ENCODE measurements at places on chromosomes 11 and 22.

GRCh38 chr11:65918211-65919140 is at the start of gene C11orf68:
C11orf68 (minus strand) TSS chr11:65919062; CDS start chr11:65919031, 31 bp downstream.
- no peak for DNase-seq

DNA sequence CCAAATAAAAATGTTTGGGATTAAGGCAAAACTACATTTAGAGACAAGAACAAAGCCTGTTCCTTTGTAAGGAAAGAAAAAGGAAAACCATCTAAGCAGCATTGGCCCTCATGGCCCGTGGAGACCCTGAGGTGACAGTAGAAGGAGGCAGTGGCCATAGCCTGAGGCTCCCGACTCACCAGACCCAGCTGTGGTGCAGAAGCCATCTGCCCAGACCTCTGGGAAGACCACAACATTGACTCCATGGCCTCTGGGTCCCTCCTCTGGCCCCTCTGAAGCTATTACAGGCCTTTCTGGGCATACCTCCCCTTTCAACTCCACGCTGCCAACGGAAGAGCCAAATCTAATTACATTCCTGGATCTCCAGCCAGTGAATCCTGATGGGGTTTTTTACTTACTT is 6.4 kb downstream of the PRAME start:
- no peak for DNase-seq

GRCh38 chr11:122103321-122103720 is 12.7 kb downstream of the BLID start:
- no peak for DNase-seq

DNA sequence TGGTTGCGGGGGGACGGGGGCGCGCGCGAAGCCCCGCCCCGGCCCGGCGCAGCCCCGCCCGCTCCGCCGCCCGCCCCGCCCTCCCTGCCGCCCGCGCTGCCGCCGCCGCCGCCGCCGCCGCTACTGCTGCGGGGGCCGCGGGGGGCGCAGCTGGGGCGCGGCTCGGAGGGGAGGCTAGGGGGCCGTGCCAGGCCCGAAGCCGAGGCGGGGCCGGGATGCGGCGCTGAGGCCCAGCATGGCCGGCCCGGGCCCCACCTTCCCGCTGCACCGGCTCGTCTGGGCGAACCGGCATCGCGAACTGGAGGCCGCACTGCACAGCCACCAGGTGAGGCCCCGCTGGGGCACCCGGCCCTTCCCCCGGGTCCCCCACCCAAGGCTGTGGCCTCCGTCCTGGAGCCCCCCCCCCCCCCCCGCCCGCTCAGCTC is at the start of gene ANKRD13D:
TSS of gene ANKRD13D (plus strand) at position 78 of the 425 bp plus-strand sequence. CDS start at position 236, 158 bp downstream.
- DNase-seq = no peak

DNA sequence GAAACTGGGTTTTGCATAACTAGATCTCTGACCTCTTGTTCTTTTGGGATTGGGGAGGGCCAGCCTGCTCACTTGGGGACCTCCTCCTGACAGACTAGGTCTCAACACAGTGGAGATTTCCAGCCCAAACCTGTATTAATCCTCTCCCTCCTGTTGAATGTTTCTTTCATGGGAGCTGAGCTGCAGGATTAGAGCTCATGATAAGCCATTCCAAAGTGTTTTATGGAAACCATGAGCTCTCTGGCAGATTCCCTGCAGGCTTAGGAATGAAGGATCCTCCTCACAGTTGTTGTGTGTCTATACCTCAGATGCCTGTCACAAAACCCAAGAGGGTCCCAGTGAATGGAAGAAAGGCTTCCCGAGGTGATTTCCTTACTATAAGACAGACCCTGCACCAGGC is 248.4 kb upstream of the B3GAT1 start:
- no peak for DNase-seq

DNA sequence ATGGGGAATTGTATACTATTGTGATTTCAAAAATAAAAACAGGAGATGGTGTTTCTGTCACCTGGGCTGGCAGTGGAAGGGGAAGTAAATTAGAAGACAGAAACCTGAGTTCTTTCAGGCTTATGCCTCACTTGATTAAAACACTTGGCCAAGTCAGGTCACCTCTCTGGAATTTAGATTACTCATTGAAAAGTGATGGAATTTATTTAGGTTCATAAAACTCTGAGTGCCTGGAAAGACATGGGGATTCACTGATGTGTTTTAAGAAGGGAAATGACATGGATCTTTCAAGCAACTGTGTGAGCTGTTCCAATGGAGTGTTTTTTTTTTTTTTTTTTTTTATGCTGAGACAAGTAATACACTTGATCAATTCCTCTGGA is 400.1 kb downstream of the TMEM135 start:
- no peak for DNase-seq

GRCh38 chr22:49462795-49463194 is 364.9 kb downstream of the BRD1 start:
- DNase-seq = no peak

DNA sequence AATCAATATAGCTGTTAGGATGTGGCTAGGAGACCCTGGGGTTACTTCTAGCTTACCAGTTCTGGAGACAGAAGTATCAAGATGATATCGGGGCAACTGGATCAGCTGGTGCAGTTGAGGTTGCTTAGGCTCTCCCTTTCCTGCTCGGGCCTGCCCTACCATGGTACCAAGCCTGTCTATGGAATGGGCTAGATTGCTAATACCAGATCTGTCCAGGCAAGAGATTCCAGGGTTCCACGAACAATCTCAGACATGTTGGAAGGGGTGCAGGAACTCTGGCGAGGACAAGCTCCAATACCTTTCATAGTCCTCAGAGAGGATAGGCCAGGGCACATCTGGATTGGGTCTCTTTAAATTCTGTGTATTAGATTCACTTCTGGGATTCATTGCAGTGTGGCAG is 53.8 kb downstream of the ADM start:
- no peak for DNase-seq

DNA sequence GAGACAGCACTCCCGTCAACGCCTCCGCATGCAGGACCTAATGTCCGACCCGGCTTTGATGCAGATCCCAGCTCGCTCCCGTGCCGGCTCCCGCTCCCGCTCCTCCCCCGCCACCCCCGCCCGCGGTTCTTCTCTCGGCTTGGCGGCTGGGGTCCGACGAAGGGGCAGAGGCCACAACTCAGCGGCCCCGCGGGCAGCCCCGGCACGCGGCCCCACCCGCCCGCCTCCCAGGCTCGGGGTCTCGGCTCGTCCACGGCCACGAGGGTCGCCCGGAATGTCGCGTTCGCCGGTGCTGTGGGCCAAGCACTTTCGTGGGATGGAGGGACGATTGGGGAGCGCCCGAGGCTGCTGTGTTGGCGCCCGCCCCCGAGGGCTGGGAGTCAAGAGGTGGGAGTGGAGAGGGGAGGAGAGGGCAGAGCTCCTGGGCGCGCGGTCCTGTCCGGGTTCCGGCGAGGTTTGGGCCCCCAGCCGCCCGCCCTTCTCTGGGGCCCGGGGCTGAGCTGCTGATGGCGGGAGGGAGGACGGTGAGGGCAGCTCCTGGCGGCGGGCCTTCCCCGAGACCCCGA is 5.3 kb upstream of the TBX1 start:
- no peak for DNase-seq

- no peak for DNase-seq
Observed at GRCh38 chr11:1330473-1330872, 21.0 kb upstream of the TOLLIP start.

DNA sequence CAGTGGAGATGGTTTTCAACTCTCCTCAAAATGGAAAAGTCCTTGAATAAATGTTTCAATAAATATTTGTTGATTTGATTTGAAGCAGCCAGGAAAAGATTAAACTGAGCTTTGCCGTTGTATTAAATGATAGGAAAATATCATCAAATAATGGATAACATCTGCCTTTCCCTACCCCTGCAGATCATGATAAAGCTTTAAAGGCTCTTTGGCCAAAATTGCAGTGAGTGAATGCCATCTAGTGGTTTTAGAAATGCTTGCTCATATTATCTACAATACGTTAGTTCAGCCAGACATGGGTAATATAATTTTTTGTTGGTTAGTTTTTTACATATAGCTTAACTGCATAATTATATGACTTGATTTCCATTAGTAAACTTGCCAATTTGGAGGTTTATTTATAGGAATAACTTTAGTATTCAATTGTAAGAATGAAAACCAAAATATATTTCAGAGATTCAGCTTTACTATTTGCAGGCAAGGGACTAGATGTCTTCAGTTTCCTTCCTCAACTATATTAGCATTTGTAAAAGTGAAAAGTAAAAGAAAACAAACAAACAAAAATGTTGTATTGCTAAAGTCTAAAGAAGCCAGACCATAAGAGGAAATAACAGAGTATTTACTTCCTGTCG is 159.2 kb downstream of the MSANTD4 start:
- DNase-seq = no peak

GRCh38 chr11:130891326-130891725 is 25.0 kb downstream of the SNX19 start:
- no peak for DNase-seq

DNA sequence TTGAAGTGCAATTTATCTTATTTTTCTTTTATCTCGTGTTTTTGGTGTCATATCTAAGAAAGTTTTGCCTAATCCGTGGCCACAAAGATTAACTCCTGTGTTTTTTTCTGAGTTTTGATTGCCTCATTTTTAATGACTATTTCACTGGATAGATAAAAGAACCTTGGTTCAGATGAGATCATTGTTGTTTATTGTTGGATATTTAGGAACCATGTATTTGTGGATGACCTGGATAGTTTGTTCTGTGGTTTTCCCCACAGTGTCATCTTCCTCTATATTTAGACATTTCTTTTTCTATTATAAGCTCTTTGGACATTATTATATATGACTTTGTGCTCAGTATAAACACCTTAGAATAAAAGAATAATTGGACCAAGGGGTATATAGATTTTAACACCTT is 37.2 kb downstream of the PPP6R3 start:
- DNase-seq = no peak

DNA sequence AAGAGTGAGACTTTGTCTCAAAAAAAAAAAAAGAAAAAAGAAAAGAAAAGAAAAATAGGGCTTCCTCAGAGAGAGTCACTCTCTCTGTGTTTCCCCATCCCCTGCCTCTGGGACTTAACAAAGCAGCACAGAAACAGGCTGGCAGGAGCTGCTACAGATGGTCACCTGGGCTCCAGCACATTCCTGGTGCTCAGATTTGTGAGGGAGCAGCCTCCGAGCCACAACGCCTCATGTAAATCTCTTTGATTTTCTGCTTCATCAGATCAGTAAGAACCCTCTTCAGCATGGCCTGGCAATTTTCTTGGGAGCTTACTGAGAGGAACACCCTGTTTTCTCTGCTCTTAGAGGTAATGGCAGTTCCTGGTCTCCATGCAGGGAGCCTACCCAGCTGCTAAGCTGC is 15.2 kb upstream of the LDHA start:
- no peak for DNase-seq

GRCh38 chr11:20250644-20251247 is 90.5 kb upstream of the DBX1 start:
- no peak for DNase-seq

GRCh38 chr11:77842441-77843121 is 21.6 kb downstream of the AAMDC start:
- DNase-seq = no peak

DNA sequence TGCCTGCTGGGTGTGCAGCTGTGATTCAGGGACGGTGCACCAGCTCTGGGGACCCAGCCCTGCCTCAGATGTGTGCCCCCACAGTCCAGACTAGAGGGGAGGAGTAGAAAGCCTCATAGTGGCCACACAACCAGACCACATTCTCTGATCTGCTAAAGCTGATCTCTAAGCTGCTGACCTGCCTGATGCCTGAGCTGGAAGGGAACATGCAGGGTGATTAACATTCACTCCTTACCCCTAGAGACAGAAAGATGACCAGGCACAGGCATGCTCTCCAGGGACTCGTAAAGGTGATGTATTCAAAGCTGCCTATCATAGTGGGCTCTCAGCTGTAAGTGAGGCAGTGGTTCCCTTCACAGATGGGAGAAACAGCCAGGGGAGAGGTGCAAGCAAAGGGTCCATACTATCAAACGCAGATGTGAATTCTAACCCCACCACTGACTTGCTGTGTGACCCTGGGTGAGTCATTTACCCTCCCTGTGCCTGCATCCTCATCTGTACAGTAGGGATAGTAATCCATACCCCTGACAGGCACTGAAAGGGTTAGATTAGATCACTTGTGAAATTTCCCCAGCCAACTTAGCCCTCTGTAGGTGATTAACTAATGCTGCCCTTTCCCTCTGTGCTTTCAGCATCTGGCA is 29.0 kb upstream of the LRRC32 start:
- no peak for DNase-seq

GRCh38 chr11:102470251-102470650 is 17.7 kb upstream of the TMEM123 start:
- no peak for DNase-seq

GRCh38 chr22:40238425-40239344 is 61.0 kb downstream of the TNRC6B start:
- no peak for DNase-seq

- DNase-seq = peak; percentile 55
Observed at GRCh38 chr11:2531277-2531986, 86.6 kb downstream of the KCNQ1 start.

DNA sequence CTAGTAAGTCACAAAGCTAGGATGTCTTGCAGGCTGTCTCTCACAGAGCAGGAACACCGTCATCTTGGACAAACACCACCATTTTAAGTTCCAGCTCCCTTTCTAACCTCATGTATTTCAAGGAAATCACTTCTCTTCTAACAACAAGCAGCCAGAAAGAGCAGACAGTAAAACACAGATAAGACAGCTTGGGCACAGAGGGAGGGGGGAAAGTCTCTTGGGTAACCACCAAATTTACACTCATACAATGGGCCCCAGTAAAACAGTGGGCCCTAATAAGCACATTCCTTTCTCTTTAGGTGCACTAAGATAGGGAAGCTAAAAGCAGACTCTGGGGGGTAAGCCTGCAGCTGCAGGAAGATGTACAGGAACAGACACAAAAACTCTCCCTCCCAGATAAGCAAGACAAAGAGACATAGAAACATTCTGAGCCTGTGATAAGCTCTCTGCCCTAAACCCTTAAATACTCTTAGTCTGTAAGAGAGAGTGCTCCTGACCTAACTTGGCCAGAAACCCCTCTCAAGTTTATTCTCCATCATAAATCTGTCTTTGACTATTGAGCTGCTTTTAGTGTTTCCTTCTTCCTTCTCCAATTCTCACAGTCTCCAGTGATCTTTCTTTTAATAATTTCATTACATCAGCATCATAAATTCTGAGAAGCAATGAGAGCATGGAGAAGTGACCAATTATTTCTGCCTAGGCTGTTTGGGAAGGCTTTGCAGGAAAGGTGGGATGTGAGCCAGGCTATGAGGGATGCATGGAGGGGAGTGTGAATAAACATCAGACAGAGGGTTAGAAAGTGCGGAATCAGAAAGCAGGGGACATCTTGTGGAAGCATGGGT is 7.4 kb downstream of the OR10D3 start:
- DNase-seq = no peak

DNA sequence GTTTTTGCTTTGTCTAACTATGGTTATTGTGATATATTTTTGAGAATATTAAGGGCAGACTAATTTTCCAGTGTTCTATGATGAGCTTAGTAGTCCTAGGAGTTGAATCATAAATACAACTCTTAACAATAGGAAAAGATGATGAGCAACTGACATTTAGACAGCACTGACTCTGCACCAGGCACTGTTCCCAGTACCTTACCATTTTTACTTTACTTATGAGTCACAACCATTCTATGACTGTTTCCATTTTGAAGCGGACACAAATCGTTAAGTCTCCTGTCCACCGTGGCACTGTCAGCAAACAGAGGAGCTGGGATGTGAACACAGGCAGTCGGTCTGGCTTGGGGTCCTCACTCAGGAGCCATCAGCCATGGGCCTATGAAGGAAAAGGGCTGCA is 3.4 kb upstream of the SCGB2A2 start:
- DNase-seq = no peak
